SK-N-SH treated with all-trans-retinoic acid at 6 μM for 48 hours (cell line): ENCODE measurements at places on chromosomes 6 and 20.

DNA sequence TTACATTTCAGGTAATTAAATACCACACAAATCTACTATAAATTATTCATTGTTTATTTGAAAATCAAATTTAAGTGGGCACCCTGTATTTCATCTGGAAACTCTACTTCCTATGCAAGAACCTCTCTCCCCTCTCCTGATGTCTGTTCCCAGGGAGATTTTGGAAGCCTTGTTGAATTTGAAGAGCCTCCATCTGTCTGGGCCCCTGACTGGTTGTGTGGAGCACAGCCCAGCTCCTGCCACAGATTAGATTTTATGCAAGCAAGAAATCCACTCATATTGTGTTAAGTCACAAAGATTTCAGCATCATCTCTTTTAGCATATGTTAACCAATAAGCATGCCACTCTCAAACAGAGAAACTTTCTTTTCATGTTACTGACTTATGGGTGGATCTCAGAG lies 451.2 kb downstream of the TFAP2B start:
- ATAC-seq = no peak

DNA sequence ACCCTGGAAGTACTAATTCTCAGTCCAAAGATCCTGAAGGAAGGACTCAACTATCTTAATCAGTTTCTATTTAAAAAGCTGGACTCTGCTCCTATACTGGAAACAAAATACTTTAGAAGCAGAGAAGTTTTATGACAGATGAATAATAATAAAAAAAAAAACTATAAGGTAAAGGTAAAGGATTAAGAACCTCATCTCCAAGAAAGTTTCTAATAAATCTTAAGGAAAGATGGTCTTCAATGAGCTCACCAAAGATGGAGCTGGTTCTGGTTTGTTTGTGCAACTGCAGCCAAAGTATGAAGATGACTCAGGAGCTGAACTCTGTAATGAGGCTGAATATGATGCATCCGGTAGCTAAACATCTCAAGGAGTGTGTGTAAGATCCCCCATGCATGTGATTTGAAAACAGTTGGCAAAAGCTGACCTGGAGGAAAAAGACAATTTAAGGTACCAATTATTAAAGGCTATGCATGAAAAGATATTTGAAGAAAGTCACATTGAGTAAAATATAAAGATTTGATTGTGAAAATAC lies 25.2 kb downstream of the MED23 start:
- ATAC-seq = peak; percentile 91

DNA sequence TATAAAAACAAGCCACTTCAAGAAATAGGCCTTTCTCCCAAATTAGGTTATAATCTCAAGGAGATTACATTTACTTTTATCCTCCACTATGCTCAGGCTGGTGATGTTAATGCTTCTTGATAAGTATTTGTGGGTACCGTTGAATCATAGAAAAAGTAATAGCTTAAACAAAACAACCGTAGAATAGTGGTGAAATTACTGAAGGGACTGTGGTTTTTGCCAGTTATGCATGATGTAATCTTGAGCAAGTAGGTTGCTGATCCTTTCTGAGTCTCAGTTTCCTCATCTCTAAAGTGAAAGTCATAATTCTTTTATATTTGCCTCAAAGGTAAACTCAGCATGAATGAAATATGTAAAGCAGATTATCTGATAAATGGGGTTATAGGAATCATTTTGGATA lies 187.3 kb upstream of the JAG1 start:
- ATAC-seq = peak; percentile 22; the same call in 1 of the 3 replicates

DNA sequence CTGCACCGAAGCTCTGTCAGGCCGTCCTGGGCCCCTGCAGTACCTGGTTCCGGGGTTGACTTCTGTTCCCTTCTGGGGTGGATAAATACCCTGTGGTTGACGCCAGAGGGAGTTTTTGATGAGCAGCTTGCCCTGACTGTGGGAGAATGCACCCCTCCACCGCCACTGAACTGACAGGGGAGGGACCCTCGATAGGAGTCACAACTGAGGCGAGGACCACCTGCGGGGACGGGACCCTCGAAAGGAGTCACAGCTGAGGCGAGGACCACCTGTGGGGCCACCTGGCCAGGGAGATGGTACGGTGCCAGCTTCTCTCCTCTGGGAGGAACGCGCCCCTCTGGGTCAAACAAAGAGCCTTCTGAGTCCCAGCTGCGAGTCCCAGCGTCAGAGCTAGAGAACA lies 100.1 kb upstream of the FRMD1 start:
- no peak for ATAC-seq

- no peak for ATAC-seq
Measured at GRCh38 chr6:158708239-158708638, 58.4 kb downstream of the SYTL3 start.

- ATAC-seq = peak; percentile 67
Measured at GRCh38 chr20:63698739-63699465, 2.5 kb downstream of the TNFRSF6B start.

DNA sequence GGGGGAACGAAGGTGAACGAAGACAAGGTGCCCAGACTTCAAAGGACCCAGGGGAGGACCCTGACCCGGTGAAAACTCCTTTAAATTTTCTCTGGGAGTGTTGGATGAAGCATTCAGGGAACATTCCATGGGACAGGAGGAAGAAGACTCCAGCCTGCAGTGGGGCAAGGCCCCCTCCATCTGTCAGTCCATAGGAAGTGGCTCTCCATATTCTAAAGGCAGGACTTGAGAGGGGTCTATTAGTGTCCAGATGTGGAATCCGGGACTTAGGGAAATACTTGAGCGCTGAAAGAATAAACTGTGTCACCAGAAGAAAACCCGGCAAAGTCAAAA lies 3.2 kb upstream of the BPIFA2 start:
- ATAC-seq = no peak

- ATAC-seq = 0 out of 3 replicates have a peak, but pooled peaks have one; percentile 24
Measured at GRCh38 chr20:20549704-20550103, 162.7 kb downstream of the RALGAPA2 start.

GRCh38 chr6:121450242-121450641 lies 14.8 kb downstream of the GJA1 start:
- no peak for ATAC-seq

- peak; percentile 66 for ATAC-seq
Measured at GRCh38 chr6:155177363-155177961, 86.4 kb upstream of the CLDN20 start.
